Spleen (tissue), 13 donors: ENCODE measurements at places on chromosomes 2 and 18.

- H3K27me3 ChIP-seq, result no peaks in the 10 kb centered on the region
- peaks cover 5% of the 10 kb centered on the region for H3K36me3 ChIP-seq
- peak; percentile 44 for DNase-seq
- peaks cover 10% of the 10 kb centered on the region for H3K4me1 ChIP-seq
- H3K4me3 ChIP-seq, result no peak overlapping the region
Observed at GRCh38 chr18:79928563-79928960, 22.9 kb downstream of the SLC66A2 start.

GRCh38 chr2:134682726-134683125 is 36.1 kb downstream of the TMEM163 start:
- H3K4me3 ChIP-seq, result no peak overlapping the region
- DNase-seq, result no peak
- no peaks in the 10 kb centered on the region for H3K27me3 ChIP-seq
- no peak overlapping the region for H3K27ac ChIP-seq
- no peaks in the 10 kb centered on the region for H3K36me3 ChIP-seq

DNA sequence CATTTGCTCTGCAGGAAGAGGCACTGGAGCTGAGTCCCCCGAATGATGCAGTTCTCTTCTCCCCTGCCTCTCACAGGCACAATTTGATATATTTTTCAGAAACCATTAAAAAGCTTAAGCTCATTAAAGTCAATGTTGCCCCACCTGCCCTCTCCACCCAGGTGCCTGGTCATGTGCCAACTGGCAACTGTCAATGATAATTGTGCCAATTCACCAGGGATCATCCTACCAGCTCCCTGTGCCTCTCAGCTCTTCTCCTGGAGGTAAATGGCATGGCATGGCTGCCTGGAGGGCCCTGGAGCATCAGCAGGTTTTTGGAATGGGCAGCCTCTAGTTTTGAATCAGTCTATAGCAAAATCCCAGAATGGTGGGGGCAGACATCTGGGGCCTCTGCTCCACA is 279.6 kb upstream of the ID2 start:
- no peaks in the 10 kb centered on the region for H3K27me3 ChIP-seq
- no peaks in the 10 kb centered on the region for H3K36me3 ChIP-seq
- no peak overlapping the region for H3K4me3 ChIP-seq
- DNase-seq, result no peak

GRCh38 chr2:232890896-232891601 is 21.0 kb downstream of the SNORC start:
- no peaks in the 10 kb centered on the region for H3K36me3 ChIP-seq
- H3K27ac ChIP-seq, result no peak overlapping the region
- peak; percentile 72 for DNase-seq
- H3K27me3 ChIP-seq, result peaks cover 29% of the 10 kb centered on the region
- no peak overlapping the region for H3K4me3 ChIP-seq

DNA sequence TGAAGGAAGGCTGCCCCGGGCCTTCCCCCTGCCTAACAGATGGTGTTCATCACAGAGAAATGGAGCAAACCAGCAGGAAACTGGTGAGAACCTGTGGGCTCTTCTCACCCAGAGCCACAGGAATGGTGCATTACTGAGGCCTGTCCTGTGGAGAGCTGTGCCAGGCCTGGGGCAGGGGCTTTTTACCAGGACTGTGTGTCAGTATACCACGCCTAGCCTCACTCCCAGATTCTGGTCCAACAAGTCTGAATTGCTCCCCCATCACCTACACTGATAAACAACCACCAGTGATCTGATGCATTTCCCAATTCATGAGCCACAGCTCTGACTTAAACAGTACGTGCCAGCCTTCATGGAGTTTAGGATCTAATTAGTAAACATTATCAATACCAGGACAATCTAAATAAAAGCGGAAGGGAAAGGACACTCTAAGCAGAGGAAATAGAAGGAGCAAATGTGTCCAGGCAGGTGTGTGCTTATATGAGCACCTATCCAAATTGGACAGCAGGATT is 8.9 kb upstream of the DGUOK start:
- no peak overlapping the region for H3K4me3 ChIP-seq
- DNase-seq, result no peak
- H3K4me1 ChIP-seq, result no peaks in the 10 kb centered on the region
- H3K27ac ChIP-seq, result no peak overlapping the region
- H3K36me3 ChIP-seq, result no peaks in the 10 kb centered on the region
